Aorta (tissue), 5 donors: ENCODE measurements at places on chromosomes 2 and 18.

DNA sequence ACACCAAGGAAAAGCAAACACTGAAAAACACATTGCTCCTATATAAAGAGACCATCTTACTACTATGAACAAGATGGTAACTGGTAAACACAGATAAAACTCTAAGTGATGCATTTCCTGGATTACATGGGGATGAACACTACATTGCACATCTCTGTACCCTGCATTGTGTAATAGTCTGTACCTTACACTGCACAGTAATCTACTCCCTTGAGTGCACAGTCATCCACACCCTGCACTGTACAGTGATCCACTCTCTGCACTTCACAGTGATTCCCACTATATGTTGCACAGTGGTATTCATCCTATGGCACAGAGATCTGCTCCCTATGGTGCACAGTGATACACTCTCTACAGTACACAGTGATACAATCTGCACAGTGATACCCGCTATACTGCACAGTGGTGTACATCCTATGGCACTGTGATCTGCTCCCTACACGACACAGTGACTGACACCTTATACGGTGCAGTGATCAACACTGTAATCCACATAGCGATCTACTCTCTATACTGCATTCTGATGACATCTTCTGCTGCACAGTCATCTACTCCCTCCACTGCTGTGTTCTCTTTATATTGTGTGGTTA is 462.2 kb upstream of the RGPD4 start:
- no peaks in the 10 kb centered on the region for H3K36me3 ChIP-seq
- H3K27ac ChIP-seq: no peak overlapping the region
- H3K4me3 ChIP-seq: no peak overlapping the region
- H3K27me3 ChIP-seq: no peaks in the 10 kb centered on the region
- peaks cover 4% of the 10 kb centered on the region for H3K4me1 ChIP-seq

DNA sequence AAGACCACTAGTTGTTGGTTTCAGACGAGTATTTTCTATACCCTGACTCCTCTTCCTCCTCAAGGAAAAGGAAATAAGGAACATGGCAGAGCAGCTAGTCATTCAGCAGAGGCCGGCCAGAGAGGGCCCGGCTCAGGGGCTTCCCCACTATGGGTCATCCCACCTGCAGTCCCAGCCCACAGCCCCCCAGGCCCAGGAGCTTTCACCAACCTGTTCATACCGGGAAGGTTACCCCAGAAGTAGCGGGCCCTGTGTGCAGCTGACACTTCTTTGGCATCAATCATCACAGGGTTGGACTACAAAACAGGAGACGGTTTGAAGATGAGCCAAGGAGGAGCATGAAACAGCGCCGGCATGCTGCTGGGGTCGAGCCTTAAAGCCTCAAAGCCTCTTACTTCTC is 70.5 kb upstream of the POMC start:
- H3K36me3 ChIP-seq: peaks cover 2% of the 10 kb centered on the region
- H3K4me3 ChIP-seq: no peak overlapping the region
- no peaks in the 10 kb centered on the region for H3K4me1 ChIP-seq
- H3K27me3 ChIP-seq: no peaks in the 10 kb centered on the region

DNA sequence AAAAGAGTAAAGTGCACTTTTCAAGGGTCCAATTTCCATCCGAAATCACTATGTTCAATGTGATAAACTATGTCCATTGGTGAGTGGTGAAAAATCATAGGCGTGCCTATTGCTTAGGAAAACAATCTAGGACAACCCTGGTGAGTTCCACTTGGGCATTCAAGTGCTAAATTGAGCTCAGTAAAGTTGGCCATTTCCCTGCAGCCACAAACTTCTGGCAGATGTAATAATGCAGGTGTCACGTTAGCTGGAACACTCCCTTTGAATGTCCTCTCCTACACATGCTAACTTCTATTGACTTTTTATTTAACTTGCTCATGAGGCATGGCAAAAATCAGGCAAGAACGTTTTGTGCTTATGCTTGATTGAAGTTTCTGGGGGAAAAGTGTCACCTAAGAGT is 67.1 kb downstream of the CPS1 start:
- no peak overlapping the region for H3K27ac ChIP-seq
- H3K36me3 ChIP-seq: no peaks in the 10 kb centered on the region
- H3K4me3 ChIP-seq: no peak overlapping the region
- no peaks in the 10 kb centered on the region for H3K27me3 ChIP-seq
- no peaks in the 10 kb centered on the region for H3K4me1 ChIP-seq

GRCh38 chr2:27379836-27380625 is 503 bp downstream of the ZNF513 start:
- peak overlapping the region; percentile 80 for H3K27ac ChIP-seq
- H3K27me3 ChIP-seq: no peaks in the 10 kb centered on the region
- no peaks in the 10 kb centered on the region for H3K4me1 ChIP-seq
- DNase-seq: peak; percentile 92
- H3K4me3 ChIP-seq: peak overlapping the region; percentile 88

- no peaks in the 10 kb centered on the region for H3K4me1 ChIP-seq
- peak; percentile 23 for DNase-seq
- no peaks in the 10 kb centered on the region for H3K27me3 ChIP-seq
- peak overlapping the region; percentile 29 for H3K27ac ChIP-seq
- no peaks in the 10 kb centered on the region for H3K36me3 ChIP-seq
Measured at GRCh38 chr2:42970151-42970550, 177.8 kb upstream of the HAAO start.

- no peaks in the 10 kb centered on the region for H3K27me3 ChIP-seq
- no peaks in the 10 kb centered on the region for H3K4me1 ChIP-seq
Measured at GRCh38 chr2:48315896-48316194, 214.1 kb upstream of the STON1 start.

- H3K36me3 ChIP-seq: no peaks in the 10 kb centered on the region
- DNase-seq: no peak
- no peaks in the 10 kb centered on the region for H3K27me3 ChIP-seq
- no peak overlapping the region for H3K27ac ChIP-seq
Measured at GRCh38 chr2:119449521-119449920, 17.9 kb downstream of the TMEM37 start.

DNA sequence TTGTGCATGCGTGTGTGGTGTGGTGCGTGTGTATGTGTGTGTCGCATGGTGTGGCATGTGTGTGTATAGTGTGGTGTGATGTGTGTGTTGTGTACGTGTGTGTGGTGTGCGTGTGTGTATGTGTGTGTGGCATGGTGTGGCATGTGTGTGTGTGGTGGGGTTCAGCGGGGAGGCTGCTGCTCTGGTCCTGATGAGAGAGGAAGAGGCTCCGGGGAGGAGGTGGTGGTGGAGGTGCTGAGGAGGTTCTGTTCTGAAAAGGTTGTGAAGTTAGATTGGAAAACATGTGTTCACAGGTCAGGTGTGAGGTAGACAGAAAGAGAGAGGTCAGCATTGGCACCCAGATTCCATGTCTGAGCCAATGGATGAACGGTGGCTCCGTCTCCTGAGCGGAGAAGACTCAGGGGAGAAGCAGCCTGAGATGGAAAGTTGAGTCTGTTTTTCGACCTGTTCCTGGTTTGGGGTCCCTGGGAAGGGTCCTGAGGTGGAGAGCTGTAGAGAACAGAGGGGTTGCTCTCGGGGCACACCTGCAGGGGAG is 67.2 kb upstream of the HDAC4 start:
- no peaks in the 10 kb centered on the region for H3K4me1 ChIP-seq
- H3K4me3 ChIP-seq: no peak overlapping the region
- DNase-seq: peak; percentile 24
- no peaks in the 10 kb centered on the region for H3K36me3 ChIP-seq

DNA sequence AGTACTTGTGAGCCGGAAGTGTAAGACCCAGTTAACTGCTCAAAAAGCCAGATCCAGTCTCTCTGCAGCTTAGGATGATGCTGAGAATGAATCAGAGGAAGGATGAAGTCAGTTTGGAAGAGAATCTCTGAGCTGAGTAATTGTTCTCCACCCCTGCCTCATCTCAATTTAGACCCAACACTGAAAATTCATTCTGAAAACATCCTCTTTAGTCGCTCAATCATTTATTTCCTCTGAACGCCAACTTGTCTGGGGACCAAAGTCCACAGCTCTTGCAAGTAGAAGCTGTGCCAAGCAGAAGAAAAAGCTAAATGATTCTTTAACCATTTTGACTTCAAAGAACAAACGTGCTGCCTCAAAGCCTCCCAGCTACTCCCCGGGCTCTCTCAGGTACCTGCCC is 177.1 kb upstream of the KLHL29 start:
- no peak for DNase-seq
- H3K27ac ChIP-seq: no peak overlapping the region

GRCh38 chr18:21900605-21901352 is 160.2 kb downstream of the MIB1 start:
- no peaks in the 10 kb centered on the region for H3K27me3 ChIP-seq
- no peak overlapping the region for H3K4me3 ChIP-seq
- H3K4me1 ChIP-seq: no peaks in the 10 kb centered on the region
- no peaks in the 10 kb centered on the region for H3K36me3 ChIP-seq
- H3K27ac ChIP-seq: no peak overlapping the region

DNA sequence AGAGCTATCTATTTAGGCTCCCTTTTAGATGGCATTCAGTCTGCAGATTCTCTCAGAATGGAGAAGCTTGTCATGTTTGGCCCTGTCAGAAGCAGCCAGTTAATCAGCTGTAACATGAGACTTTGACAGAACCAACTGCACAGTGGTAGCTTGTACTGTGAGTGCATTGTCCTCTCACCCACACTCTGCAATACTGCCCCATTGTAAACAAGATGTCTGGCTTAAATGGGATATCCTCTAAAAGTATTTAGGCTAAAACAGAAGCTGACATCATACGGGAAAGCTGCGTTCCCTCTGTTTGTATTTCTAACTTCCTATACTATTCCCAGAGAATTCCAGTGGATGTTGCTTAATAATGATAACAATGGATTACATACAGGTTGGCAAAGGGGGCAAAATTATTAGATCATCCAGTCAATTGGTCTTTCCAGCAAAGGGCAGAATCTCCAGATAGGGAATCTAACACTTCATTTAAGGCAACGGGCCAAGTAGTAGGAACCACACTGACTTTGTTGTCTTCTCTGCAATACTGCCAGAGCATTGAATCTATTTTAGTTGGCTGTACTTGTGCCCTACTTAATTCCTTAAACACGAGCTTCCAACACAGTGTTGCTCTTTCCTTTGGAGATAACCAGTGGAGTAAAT is 15.4 kb upstream of the STAT4 start:
- no peak for DNase-seq
- no peak overlapping the region for H3K27ac ChIP-seq
- no peaks in the 10 kb centered on the region for H3K27me3 ChIP-seq
- no peaks in the 10 kb centered on the region for H3K36me3 ChIP-seq

- no peaks in the 10 kb centered on the region for H3K4me1 ChIP-seq
- H3K4me3 ChIP-seq: peak overlapping the region; percentile 25
- no peaks in the 10 kb centered on the region for H3K36me3 ChIP-seq
- H3K27me3 ChIP-seq: no peaks in the 10 kb centered on the region
- no peak overlapping the region for H3K27ac ChIP-seq
Measured at GRCh38 chr2:45643095-45643494, 8.4 kb upstream of the PRKCE start.

- no peak for DNase-seq
- no peaks in the 10 kb centered on the region for H3K36me3 ChIP-seq
Measured at GRCh38 chr2:152336854-152337510, 2.0 kb downstream of the FMNL2 start.

DNA sequence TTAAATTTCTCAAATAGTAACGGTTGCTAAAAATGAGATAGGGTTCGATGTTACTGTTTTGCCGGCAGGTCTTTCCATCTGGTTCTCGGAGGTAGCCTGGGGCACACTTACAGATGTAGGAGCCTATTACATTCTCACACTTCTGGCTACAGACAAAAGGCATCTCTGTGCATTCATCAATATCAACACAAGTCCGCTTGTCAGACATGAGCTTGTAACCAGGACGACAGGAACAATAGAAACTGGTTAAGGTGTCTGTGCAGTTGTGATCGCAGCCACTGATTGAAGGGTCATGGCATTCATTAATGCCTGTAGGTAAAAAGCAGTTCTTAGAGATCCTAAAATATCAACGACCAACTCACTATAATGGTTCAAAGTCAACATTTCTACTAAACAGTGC is 116.3 kb downstream of the DHRS9 start:
- no peaks in the 10 kb centered on the region for H3K4me1 ChIP-seq
- no peak overlapping the region for H3K4me3 ChIP-seq
- H3K27ac ChIP-seq: no peak overlapping the region
- no peaks in the 10 kb centered on the region for H3K27me3 ChIP-seq
- H3K36me3 ChIP-seq: no peaks in the 10 kb centered on the region

GRCh38 chr2:128468186-128468920 is 149.7 kb upstream of the HS6ST1 start:
- no peak overlapping the region for H3K4me3 ChIP-seq
- DNase-seq: no peak
- H3K4me1 ChIP-seq: no peaks in the 10 kb centered on the region
- H3K27me3 ChIP-seq: no peaks in the 10 kb centered on the region

DNA sequence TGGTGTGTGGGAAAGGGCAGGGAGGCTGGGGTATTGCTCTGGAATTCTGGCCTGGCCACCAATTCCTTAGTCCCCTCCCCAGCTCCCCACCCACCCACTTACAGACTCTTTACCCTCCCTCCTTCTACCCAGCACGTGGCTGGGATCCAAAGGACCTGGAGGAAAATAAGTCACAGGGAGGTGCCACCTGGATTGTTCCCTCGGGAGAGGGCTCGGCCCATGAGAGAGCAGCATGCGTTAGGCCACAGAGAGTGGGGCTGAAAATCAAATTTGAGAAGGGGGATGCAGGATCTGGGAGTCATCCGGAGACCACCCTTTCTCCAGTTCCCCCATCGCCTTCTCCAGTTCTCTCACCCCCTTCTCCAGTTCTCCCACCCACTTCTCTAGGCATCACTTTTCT is 3.0 kb downstream of the ASPRV1 start:
- H3K4me1 ChIP-seq: no peaks in the 10 kb centered on the region
- no peaks in the 10 kb centered on the region for H3K27me3 ChIP-seq
- no peaks in the 10 kb centered on the region for H3K36me3 ChIP-seq
- H3K27ac ChIP-seq: no peak overlapping the region
- DNase-seq: no peak
- no peak overlapping the region for H3K4me3 ChIP-seq

DNA sequence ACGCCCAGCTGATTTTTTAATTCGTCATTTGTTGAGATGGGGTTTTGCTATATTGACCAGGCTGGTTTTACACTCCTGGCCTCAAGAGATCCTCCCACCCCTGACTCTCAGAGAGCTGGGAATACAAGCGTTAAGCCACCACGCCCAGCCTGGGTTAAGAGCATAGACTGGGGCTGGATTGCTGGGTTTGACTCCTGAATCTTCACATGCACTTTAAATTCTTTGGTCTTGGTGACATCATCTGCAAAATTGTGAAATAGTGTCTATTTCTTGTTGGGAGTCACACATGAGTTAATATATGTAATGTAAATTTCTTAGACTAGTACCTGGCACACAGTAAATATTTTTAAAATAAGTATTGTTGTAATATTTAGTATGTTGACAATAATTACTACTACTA is 257.4 kb downstream of the DOK6 start:
- H3K36me3 ChIP-seq: no peaks in the 10 kb centered on the region
- no peaks in the 10 kb centered on the region for H3K4me1 ChIP-seq
- no peak overlapping the region for H3K27ac ChIP-seq
